Liver (tissue), 10 donors: ENCODE measurements at places on chromosomes 13 and 19.

DNA sequence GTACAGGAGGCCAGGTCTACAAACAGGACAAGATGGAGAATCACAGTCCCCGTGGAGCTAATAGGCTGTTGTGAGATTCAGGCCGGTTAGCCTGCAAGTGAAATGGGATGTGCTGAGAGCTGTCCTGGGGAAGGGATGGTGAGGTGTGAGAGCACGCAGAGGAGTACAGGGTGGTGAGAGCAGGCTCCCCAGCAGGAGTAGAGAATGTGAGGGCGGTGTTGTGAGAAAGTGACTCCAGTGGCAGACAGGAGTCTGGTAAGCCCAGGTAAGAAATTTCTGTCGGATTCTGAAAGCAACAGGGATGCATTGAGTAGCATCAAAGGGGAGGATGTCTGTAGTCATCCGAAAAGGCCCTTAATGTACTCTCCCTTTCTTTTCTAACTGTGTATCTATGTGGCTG lies 50.7 kb upstream of the GPR183 start:
- DNase-seq: no peak

- no peak for DNase-seq
Observed at GRCh38 chr19:50826492-50827240, 3.1 kb upstream of the KLK1 start.

DNA sequence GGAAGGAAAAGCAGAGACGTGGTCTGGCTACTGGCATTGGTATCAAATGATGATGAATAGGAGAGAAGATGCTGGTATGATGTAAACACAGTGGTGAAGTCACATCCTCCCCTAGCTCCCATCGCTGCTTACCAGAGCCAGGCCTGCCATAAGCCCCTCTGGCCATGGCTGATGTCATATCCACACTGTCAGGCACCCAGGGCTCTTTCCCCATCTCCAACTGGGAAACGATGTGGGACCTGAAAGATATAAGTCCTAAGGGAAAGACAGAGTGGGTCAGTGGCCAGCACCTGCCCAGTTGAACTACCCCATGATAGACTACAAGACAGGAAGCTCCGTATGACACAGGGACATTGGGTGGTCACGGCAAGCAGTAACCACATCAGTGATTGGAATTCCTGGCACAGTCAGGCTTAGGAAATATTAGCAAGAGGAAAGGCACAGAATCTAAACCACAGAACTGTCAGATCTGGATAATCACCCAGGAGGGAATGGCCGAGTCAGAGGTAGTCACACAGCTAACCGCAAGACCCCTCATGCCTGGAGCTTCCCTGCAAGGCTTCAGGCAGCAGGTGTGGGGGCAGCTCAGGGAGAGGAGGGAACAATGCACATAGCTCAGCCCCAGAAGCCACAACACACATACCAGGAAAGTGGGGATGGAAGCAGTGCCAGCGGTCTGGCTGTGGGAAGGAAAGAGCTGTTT lies 3.8 kb downstream of the ZNF792 start:
- no peak for DNase-seq

GRCh38 chr19:18097217-18097992 lies at the start of gene MAST3:
Gene MAST3, plus strand, starts transcription at chr19:18097778. Its CDS starts 15 bp downstream, at chr19:18097793.
- DNase-seq: peak; percentile 96

DNA sequence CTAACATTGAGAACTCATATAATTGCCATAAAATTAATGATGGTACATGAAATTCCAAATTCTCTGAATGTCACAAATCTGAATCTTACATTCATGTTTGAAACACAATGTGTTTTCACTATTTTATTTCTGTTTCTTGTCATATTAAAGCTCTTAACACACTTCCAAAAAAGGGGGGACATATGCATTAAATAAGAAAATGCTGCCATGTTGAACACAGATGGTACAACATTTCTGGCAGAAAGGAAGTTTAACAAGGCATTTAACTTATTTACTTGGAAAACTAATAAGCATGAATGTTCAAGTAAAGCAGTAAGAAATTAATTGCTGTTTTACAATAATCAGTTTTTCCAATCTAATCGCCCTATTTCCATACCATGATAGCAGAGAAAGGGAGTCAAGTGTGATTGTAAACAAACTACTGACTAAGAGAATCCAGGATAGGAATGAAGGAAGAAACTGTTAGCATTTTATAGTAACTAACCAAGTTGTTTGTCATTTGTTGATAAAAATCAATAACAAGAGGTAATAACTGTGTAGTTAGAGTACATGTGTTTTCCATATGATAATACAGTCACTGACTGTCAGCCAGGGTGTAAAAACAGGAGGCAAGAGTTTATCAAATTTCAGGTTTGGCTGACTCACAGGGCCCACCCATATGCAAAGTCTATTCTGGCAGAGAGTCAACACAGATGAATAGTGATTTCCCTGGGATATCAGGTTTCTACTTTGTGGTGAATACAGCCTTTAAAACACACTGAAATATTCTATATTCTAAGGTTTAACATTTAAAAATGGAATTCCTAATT lies 5.7 kb upstream of the FOXO1 start:
- no peak for DNase-seq

DNA sequence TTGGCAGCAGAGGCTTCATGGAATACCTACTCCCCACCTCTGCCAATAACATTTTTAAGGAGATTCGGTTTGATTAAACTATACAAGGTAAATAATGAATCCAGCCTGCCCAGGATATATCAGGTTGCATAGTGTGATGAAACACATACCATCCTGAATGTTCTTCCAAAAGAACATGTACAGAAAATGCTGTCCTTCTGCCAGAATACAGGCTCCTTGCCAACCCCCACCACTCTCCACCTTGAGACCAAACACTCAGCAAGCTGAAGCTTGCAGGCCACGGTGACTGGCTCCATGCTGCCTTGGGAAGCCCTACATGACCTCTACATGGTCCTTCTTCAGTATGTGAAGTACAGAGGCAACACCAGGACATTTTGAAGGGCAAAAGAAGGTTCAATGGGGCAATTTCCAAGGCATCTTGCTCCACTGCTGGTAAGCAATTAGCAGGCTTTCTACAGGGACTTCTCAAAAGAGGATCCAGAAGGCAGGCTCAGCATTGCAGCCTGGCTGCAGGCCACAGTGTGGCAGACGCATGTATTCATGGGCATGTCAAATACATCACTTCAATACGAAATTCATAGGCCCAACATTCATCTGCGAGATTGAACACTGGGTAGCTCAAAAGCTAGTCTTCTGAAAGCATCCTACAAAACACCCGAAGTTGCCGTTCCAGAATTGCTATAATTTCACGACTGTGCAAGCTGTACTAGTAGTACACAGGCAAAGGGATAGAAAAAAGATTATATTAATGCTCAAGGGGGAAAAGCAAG lies 62.4 kb upstream of the SERP2 start:
- no peak for DNase-seq

- DNase-seq: no peak
Observed at GRCh38 chr19:36449059-36449670, 30.7 kb upstream of the ZFP82 start.
